ENCODE measurements at places on chromosomes 11 and 22.
A peak's percentile ranks its signal among the peaks of the same experiment; 100 is the strongest.

DNA sequence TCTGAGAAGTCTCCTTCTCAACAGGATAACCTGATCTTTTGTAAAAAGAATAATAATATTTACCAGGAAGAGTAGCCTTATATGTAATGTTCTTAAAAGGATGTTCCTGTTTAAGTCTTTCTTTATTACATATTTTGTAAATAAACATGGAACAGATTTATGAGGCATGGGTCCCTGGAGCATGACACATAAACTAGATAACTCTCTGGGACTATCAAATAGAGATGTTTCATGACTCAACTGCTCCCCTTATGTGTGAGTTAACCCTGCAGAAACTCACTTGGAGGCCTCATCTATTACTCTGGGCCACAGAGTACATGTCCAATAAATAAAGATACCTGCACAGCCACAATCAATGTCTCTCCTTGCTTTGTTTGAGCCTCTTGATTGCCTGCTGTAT, 64.6 kb downstream of the GDPD4 start:
- DNase-seq = no peak

DNA sequence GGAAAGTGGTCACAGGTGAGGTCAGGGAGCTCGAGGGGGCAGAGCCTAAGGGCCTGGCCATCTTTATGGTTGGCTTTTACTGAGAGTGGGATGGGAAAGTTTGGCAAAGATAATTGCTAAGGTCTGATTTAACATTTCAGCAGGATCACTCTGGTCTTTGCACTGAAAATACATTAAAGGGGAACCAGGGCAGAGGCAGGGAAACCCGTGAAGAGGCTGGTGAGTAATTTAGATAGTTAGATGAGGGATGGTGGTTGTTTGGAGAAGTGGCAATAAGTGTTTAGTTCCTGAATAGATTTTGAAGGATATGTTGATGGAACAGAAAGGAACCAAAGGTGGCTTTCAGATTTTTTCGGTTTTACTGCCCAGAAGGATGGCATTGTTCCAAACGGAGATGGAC, 50.8 kb downstream of the SCN3B start:
- DNase-seq = no peak

DNA sequence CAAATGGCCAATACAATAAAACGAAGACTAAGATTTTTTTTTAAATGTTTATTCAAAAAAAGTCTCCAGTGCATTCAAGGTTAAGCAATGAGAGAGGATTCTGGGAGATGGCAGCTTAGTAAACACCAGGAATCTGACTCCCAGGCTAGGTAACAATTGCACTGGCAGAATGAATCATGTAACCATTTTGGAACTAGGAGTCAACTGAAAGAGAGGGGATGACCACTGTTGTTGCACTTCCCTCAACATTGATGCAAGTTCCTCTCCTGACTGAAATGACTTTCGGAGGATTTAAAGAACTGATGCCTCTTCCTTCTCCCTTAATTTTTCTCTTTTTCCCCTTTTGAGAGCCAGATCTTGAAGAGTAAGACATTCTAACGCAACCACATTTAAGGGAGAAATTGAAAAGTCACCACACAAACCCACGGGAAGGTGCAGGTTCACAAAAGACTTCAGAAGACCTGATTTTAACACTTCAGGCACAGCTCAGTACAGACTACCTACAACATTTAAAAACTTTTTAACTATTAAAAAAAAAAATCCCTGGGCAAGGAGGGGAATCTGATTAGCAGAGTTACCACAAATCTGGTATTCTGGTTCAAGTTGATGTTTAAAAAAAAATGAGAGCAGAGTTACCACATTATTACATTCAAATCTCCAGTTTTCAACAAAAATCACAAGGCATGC, 56.8 kb downstream of the FCHSD2 start:
- no peak for DNase-seq

GRCh38 chr11:39190751-39191150, 2268.7 kb downstream of the LRRC4C start:
- no peak for DNase-seq

- DNase-seq = no peak
Observed at GRCh38 chr11:44065161-44065661, 859 bp upstream of the ACCS start.

DNA sequence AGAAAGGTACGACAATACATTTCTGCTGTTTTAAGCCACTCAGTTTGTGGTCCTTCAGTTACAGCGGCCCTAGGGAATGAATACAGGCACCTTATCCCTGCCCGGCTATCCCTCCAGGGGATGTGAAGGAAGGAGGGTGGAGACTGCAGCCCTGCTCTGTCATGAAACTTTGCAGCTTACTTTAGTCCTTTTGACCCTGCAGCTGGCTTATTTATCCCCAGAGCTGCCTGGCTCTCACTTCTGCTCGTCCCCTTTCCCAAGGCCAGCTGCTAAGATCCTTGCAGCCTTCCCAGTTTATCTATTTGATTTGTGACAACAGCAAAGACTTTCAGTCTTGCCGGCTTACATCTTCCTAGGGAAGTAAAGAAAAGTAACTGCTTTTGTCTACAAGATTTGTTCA, 55.2 kb downstream of the SC5D start:
- no peak for DNase-seq

GRCh38 chr11:57224537-57224936, 12.5 kb downstream of the APLNR start:
- DNase-seq = no peak

DNA sequence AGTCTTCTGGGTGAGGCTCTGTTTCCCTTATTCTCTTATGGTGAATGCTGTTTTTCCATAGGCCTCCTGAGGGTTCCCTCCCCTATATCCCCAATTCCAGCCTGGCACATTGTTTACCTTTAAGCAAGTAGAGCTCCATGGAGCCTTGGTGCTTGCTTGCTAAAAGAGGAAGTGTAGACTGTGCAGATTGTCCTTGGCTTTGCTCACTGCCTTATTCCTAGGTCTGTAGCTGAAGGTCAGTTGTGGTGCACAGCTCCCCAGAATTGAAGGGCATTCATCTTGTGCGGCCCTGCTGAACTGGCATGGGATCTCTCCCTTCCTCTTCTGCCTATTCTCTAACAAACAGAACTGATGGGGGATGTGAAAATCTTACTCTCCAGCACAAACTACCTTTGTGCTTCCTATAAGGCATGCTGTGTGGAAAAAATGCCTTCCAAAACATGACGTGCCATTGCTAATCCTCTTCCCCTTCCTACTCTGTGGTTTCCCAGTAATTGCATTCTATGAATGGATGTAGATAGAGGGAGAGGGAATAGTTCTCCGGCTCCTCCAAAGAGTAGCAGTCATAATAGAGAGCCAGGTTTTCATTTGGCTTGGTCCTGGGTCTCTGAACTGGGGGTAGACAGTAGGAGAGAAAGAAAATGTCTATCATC, 34.2 kb upstream of the PLET1 start:
- DNase-seq = no peak

GRCh38 chr11:96172604-96173003, 170.4 kb downstream of the MAML2 start:
- DNase-seq = no peak

DNA sequence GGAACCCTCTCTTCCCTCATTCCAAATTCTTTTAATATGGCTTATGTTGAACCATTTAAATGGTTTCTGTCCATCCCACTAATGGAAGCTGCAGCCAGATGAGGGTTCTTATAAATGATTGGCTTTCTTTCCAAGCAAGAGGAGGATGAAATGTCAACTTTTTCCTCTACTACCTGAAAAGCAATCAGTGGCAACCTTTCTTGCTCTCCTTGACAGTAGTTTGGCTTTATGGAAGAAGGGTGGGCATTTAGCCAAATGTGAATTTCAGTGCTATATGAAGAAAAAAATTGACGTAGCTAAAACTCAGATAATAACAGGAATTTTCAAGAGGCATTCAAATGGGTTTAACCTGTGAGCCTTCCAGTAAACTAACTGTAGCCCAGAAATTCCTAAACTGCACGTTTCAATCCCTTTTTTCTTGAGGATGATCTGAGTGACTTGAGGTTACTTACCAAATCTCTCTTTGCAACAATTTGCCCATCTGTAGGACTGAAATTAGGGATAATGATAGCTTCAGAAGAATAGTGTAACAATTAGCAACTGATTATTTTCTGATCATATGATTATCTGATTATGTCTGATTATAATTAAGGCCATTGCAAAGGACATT, 90.9 kb downstream of the EXT2 start:
- no peak for DNase-seq

DNA sequence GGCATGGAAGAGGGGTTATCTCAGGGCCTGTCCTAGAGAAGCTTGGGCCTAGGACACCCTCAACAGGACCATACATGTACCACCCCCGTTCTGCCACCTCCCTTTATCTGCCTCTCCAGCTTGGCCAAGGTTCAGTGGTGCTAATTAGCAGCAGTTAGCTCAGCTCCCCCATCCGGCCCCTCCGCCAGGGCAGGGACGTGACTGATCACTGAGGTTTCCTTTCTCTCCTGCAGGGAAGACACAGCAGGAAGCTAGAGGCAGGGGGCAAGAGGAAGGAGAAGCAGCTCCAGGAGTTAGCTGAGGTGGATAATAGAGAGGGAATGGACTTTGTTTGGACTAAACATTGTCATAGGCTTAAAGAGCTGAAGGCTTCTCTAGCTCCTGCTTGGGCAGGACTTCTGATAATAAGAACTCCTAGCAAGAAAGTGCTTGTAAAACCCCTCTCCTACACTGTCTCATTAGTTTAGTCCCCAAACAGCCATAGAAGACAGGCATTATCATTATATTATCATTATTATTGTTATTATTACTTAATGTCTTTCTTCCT, 53.8 kb downstream of the BUD13 start:
- DNase-seq = no peak

- no peak for DNase-seq
Observed at GRCh38 chr11:68992743-68993255, 12.0 kb upstream of the MRGPRD start.

DNA sequence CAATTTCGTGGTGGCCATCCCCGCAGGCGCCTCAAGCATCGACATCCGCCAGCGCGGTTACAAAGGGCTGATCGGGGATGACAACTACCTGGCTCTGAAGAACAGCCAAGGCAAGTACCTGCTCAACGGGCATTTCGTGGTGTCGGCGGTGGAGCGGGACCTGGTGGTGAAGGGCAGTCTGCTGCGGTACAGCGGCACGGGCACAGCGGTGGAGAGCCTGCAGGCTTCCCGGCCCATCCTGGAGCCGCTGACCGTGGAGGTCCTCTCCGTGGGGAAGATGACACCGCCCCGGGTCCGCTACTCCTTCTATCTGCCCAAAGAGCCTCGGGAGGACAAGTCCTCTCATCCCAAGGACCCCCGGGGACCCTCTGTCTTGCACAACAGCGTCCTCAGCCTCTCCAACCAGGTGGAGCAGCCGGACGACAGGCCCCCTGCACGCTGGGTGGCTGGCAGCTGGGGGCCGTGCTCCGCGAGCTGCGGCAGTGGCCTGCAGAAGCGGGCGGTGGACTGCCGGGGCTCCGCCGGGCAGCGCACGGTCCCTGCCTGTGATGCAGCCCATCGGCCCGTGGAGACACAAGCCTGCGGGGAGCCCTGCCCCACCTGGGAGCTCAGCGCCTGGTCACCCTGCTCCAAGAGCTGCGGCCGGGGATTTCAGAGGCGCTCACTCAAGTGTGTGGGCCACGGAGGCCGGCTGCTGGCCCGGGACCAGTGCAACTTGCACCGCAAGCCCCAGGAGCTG, 24.8 kb downstream of the ADAMTS15 start:
- DNase-seq = no peak

DNA sequence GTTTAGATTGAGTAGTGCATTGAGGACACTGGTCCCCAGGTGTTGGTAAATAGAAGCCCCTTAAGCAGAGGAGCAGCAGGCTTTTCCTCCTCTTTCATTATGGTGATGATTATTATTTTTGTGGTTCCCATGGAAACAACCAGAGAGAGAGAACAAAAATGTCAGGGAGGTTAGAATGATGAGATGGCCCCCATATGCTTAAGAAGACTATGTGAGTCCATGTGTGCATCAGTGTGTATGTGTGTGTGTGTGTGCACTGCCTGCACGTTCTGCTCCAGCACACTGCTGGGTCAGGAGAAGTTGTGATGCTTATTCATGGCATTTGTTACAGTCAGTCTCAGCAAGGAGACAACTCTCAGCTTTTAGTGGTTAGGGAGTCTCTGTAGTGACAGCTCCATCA, 724.2 kb downstream of the NTM start:
- no peak for DNase-seq

- peak; percentile 27 for DNase-seq
Observed at GRCh38 chr22:43185860-43186261, 1.1 kb downstream of the TTLL12 start.

DNA sequence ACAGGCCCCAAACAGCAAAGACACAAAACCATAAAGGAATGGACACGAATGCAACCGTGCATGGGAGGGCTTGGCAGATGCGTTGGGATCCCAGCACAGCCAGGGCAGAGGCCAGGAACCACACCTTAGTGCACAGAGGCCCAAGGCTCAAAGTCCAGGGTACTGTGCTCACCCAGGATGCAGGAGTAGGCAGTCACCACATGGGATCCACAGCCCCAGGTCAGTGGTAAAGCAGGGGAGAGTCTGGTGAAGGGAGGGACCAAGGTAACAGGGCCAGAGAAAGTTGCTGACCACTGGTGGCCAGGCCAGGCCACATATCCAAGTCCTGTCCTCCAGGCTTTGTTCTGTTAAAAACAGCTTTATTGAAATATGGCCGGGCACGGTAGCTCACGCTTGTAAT, 6.5 kb upstream of the CERK start:
- DNase-seq = no peak

DNA sequence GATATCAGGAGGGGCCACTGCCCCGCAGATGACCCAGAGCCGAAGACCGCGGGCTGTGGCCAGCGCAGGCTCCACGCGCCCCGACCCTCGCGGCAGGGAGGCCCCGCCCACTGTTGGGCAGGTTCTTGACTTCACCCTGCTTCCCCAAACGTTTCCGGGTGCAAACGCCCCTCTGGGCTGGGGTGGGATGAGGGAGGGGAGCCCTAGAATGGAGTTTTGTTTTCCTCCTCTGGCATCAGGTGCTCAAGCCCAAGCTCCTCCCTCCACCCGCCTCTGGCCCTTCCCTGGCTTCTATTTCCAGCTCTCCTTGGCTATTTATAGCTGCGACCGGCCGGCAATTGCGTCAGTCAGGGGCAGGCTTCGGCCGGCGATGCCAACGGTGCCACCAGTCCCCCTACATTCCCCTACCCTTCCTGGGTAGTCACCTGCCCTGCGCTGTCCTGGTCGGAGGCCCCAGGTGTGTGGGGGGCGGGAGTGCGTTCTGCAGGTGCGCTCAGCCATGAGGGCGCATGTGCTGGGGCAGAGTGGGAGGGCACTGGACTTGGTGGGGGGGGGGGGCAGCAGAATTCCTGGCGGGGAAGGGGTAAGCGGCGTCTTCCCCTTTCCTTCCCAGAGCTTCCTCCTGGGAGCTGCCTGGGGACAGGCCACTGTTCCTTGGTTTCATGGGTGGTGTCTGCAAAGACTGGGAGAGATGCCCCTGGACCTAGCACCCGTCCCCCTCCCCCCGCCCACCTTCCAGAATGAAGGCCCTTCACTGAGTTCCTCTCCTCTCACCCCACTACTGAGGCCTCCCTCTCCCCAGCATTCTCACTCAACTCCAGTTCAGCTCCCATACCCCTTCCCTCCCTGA, 23.6 kb downstream of the DUSP8 start:
- no peak for DNase-seq

DNA sequence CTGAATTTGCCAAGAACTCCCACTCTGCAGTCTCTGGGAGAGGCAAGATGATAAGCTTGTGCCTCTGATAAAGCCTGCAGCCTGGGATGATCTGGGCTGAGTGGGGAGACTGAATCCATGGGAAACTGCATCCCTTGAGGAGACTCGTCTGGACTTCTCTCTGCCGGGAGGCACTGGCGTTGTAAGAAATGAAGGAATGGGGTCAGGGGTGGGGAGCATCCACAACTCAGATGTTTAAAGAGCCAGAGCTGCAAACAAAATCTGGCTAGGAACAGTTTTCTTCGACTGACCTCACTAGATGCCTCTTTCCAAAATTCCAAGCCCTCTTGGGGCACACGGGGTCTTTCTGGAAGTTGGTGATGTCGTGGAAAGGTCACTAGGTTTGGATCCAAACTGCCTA, 64.4 kb downstream of the SPON1 start:
- DNase-seq = no peak

All from caudate nucleus (tissue), 63 donors.